ENCODE measurements at places on chromosomes 3 and 15. TPM values are rescaled to one million over a fixed set of nuclear protein-coding genes. Genes with fewer than 3 reads are reported as not detected.

ANKRD63 gene
- total RNA-seq, result not detected

DNA sequence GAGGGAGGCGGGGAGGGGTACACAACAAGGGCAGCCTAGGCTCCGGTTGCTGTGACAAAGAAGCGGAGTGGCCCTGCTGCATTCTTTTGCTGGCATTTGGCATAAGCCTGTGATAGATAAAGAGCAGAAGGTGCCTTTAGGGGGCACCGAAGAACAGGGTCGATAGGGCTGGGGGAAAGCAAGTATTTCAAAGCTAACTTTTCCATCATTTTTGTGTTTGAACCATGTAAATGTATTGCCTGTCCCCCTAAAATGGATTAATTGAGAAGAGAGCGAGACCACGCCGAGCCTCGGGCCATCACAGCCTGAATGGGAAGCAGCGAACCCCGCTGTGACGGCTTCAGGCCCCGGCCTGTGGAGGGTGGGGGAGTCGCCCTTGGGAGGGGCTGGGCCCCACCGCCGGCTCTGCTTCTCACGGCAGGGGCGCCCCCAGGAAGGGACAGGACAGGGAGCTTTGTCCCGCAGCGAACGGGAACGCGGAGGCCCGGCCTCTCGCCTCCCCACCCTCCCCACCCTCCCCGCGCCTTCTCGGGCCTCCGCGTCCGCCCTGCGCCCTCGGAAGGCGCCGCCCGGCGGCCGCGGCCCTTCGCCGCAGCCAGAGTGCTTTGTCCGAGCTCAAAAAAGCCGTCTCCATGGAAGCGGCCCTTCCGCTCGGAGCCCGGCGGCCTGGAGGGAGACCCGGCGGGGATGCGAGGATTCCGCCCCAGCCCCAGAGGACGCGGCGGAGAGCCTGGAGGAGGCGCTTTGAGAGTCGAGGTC is 32.4 kb upstream of the ALDH1L1 start:
- no peaks in the 10 kb centered on the region for H3K4me1 ChIP-seq
- H3K36me3 ChIP-seq, result no peaks in the 10 kb centered on the region
- DNase-seq, result no peak
- no peak overlapping the region for H3K27ac ChIP-seq
- H3K27me3 ChIP-seq, result peaks cover 44% of the 10 kb centered on the region
- peak overlapping the region; percentile 30 for H3K4me3 ChIP-seq

OGG1 gene
- 40.2 TPM for total RNA-seq

DNA sequence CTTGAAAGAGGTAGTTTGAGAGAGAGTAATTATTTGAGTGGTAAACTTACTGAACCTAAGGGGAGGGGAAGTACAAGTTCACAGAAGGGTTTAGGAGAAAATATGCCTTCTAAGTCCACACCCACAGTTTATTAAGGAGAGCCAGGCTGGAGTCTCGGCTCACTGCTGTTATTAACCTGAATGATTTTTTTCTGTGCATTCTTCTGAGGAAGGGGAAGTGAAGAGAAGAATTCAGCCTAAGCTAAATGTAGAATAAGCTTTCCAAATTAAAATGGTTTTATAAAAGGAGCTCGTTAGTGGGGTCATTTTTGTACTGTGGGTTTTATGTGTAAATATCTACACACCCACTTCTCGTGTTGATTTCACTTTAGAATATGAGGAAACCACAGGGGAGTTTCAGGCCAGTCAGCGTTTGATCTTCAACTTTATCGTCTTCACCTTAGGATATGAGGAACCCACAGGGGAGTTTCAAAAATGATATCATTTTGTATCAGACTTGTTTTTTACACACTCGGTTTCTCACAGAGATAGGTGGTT is 1.5 kb downstream of the WHAMM start:
- H3K27ac ChIP-seq, result peak overlapping the region; percentile 94
- peaks cover 27% of the 10 kb centered on the region for H3K36me3 ChIP-seq
- H3K4me3 ChIP-seq, result peak overlapping the region; percentile 92
- peak; percentile 55 for DNase-seq
- peaks cover 34% of the 10 kb centered on the region for H3K4me1 ChIP-seq
- H3K27me3 ChIP-seq, result peaks cover 11% of the 10 kb centered on the region

DNA sequence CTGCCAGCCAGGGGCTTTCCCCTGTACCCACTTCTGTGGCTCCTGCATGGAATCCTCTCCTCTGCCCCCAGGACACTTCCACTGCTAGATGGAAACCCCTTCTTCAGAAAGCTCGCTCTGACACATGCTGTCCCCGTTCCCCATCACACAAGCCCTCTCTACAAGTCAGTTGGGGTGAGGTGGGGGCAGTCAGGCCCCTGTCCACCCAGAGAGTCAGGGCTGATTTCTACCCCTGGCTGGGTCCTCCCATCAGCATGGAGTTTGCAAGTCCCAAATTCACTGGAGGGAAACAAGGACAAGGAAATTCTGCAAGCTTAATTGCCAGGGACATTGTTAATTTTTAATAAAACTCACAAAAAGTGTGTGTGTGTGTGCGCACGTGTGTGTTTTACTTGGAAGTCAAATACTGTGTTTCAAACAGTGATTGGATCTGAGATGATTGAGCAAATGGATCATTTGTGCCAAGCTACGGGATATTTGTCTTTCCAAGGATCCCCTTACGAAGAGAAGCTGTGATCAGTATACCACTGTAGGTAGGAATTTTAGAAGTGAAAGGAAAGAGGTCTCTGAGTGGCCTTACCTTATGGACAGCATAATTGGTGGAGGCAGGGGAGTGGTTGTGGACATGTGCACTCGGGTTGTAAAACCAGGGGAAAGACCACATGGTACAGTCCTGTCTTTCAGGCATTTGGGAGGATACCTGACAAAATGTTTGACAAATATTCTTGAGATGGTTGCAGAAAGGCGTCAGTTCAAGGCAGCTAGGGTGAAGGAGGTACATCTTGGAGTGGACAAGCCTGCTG is 1.5 kb upstream of the AMOTL2 start:
- H3K36me3 ChIP-seq, result peaks cover 2% of the 10 kb centered on the region
- peak overlapping the region; percentile 79 for H3K4me3 ChIP-seq
- peaks cover 13% of the 10 kb centered on the region for H3K4me1 ChIP-seq

- H3K4me1 ChIP-seq, result peaks cover 8% of the 10 kb centered on the region
- DNase-seq, result no peak
- no peaks in the 10 kb centered on the region for H3K27me3 ChIP-seq
- no peak overlapping the region for H3K4me3 ChIP-seq
- H3K27ac ChIP-seq, result no peak overlapping the region
Measured at GRCh38 chr3:130688697-130689470, 57.7 kb downstream of the PIK3R4 start.

TUBGCP5 gene
- 22.3 TPM for total RNA-seq

TMEM158 gene
- 0.26 TPM for total RNA-seq

- peaks cover 66% of the 10 kb centered on the region for H3K36me3 ChIP-seq
- H3K4me3 ChIP-seq, result peak overlapping the region; percentile 27
- peaks cover 68% of the 10 kb centered on the region for H3K4me1 ChIP-seq
Measured at GRCh38 chr3:10253731-10254130, 5.5 kb downstream of the TATDN2 start.

TTC23 gene
- total RNA-seq, result 5.0 TPM

GOLGA8R gene
- total RNA-seq, result 2.8 TPM
